ENCODE measurements at places on chromosomes 13 and 19. TPM values are rescaled to one million over a fixed set of nuclear protein-coding genes. Genes with fewer than 3 reads are reported as not detected.

- DNase-seq = no peak
Measured at GRCh38 chr19:5081443-5082161, 112.7 kb downstream of the KDM4B start.

GRCh38 chr13:102902789-102903347 is 57.0 kb downstream of the ERCC5 start:
- DNase-seq = no peak

GRCh38 chr19:28981994-28982393 is 231.0 kb downstream of the UQCRFS1 start:
- no peak for DNase-seq

GRCh38 chr13:41641961-41642360 is 184.6 kb downstream of the RGCC start:
- DNase-seq = no peak

- no peak for DNase-seq
Measured at GRCh38 chr19:920051-920864, 3.1 kb downstream of the KISS1R start.

DNA sequence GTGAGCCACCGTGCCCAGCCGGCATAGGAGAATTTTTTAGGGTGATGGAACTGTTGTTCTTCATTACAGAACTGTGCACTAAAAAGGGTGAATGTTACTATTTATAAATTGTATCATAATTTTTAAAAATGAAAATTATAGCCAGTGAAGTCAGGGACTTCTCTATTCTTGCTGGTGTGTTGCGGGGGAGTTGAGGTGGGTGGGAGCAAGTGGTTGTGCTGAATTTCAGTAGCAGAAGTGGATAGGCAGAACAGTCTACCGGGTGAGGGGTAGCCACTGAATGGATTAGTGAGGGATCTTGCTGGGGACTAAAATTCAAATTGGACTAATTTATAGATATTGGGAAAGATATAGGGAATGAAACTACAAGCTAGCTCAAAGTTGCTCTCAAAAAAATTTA is 74.0 kb downstream of the CAB39L start:
- no peak for DNase-seq

DNA sequence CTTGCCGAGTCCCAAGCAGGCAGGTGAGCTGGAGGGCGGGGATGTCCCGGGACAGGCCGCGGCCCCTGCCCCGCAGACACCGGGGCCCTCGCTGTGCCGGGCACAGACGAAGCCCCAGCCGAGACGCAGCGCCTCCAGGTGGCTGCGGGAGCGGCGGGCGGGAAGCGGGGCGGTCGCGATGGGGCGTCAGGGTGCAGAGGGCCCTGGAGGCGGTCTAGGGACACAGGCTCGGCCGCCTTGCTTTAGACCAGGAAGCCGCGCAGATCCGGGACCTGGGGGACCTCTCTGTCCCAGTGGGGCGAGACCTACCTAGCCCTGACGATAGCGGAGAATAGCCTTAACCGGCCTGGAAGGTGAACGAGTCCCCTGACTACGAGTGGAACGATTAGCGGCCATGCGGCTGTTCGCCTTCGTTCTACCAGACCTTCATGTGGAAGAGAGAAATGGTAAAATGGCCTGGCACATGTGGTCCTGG is 4.2 kb upstream of the ZNF564 start:
- no peak for DNase-seq

- no peak for DNase-seq
Measured at GRCh38 chr13:73767747-73768315, 366.4 kb downstream of the KLF12 start.

- DNase-seq = peak; percentile 71
Measured at GRCh38 chr13:24168979-24169378, 8.5 kb downstream of the SPATA13 start.

GRCh38 chr13:94115054-94115453 is 364.4 kb downstream of the DCT start:
- no peak for DNase-seq

GRCh38 chr13:34207334-34207733 is 389.4 kb downstream of the RFC3 start:
- peak; percentile 32 for DNase-seq

GRCh38 chr13:111975539-111976473 is 91.1 kb upstream of the SOX1 start:
- no peak for DNase-seq

GRCh38 chr19:27843861-27844260 is 1369.1 kb downstream of the UQCRFS1 start:
- DNase-seq = no peak

DNA sequence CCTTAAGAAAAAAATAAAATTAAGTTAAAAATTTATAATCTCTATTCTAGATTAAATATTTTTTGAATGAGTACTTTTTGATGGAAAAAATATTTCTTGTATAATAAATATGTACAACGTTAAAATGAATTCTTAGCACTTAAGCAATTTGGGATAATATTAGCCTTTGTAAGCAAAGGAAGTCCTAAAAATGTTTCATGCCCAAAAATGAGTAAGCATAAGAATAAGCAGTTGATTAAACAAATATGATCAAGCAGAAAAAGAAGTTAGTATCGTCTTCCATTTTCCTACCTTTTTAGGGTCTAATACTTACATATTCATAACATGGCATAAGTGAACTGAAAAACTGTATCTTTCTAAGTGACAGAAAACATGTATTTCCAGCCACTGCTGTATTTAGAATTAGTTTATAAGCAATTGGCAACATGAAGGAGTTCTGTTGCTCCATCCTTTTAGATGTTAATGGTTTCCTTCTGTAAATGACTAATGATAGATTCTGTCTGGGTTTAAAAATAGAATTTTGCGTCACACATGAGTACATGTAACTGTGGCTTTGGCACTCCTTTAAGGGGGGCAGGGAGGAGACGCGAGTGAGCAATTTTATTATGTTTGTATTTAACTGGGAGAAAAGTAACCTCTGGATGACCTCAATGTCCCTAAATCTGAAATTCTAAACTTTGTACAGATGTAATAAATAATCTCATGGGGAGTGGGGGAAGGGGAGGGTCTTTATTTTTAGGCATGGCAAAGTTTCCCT is 237.4 kb downstream of the RGCC start:
- peak; percentile 50 for DNase-seq

DNA sequence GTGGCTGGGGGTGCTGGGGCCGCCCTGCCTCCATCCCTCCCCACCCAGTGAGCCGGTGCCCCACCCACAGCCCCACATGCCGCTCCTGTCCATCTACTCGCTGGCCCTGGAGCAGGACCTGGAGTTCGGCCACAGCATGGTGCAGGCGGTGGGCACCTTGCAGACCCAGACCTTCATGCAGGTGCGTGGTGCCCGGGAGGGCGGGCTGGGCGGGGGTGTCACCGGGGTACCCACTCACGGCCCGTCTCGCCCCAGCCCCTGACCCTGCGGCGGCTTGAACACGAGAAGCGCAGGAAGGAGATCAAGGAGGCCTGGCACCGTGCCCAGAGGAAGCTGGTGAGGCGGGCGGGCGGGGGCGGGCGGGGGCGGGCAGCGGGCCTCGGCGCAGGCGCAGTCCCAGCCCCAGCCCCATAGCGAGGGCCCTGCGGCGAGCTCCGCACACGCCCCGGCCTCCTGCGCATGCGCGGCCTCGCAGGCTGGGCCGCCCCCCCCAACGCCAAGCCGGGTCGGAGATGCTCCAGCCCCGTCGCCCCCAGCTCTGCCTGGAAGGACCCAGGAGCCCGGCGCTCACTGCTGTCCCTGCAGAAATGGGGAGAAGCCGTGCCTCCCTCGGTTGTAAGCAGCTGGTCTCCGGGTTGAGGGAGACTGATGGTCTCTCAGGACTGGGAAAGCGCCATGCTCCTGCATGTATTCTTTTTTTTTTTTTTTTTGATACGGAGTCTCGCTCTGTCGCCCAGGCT is 7.7 kb downstream of the ARHGAP45 start:
- DNase-seq = peak; percentile 71

DNA sequence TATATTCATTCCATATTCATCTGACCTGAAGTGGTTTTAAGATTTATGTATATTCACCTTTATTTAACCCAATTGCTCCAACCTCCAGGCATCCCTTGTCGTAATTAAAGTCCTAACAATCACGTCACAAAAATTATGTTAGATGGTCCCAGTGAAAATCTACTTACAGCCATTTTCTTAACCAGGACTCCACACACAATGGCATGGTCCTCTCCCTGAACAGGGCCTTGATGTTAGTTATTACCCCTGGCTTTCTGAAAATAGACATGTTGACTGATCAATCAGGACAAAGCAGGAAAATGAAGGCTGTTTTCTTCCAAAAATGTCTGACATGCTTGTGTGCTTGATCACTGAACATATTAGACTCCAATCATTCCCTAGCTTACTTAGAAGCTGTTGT is 542.7 kb upstream of the SLITRK5 start:
- no peak for DNase-seq

GRCh38 chr13:77350811-77351210 is 23.9 kb upstream of the MYCBP2 start:
- no peak for DNase-seq

DNA sequence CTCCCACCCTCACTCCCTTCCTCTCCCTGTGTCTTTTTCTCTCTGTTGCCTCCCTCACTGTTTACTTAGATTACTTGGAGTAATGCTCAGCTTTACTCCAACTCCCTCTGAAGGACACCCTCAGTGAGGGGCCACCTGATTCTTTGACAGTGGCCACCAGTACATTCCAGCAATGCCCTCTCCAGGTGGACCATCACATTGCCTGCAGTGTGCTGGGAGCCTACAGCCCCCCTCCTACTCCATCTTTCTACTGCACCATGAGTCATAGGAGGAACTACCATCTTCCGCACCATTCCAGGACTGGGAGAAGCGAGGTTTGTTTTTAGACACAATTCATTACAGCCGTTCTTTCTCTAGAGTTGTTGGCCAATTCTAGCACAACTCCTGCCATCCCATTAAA is 96.6 kb upstream of the POSTN start:
- no peak for DNase-seq

DNA sequence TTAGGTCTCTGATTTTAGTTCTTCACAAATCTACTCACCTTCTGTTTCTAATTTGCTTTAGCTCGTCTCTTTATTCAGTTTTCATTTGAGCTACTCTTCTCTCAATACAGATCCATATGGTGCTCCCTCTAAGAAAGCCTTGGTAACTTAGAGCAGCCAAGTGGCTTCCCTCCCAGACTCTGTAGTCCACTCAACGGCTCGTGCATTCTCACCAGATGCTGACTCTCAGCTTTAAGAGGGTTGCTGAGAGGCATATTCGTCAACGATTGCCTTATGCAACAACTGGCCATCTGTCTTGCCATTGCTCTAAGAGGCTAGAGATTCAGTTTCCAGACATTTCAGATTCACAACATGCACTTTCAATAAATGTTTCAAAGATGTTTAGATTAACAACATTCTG is 785.8 kb upstream of the SLC10A2 start:
- no peak for DNase-seq

DNA sequence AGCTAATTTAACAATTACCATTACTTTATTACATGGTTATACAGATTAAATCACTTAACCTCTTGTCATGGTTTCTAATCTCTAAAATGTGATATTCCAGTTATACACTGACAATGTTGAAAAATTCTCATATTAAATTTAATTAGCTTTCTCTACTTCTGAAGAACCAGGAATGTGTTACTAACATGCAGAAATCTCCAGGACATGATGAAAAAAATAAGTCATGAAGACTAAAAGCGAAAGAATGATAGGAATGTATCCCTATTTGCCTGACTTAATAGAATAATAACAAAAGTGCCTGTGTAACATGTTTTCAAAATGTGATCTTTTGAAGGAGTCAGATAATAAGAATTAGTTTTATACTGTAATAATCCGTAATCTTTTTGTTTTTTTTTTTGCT is 2823.7 kb upstream of the PCDH20 start:
- no peak for DNase-seq

GRCh38 chr13:64551755-64552154 is 2678.4 kb downstream of the PCDH9 start:
- DNase-seq = no peak

DNA sequence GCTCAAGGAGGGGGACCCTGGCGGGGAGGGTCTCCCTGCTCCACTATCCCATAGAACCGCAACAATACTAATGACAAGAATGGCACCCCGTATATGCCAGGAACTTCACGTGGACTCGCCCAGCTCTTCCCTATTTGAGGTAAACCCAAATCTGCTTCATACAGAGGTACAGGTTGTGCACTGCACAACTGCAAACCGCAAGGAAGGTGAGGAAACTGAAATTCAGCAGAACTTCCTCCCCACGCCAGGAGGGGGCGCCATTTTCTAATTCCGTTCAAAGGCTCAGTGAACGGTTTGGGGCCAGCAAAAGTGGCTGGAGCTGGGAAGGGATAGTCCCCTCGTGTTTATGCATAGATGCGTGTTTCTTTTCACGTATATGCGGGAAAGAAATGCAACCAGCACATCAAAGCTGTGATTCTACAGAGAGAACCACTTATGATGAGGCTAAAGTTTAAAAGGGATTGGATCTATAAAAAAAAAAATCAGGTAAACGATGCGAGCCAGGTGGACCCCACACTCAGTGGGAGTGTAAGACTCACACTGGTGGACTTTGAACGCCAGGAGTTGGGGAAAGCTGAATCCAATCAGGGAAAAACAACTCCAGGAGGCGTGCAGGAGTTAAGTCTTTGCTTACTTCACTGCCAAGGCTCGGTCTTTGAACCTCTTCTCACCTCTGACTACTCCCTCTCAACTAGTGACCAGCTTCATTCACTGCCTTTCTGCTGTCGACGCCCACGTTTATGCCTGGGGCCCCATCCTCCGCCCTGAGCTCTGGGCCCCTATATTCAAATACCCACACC is 20.3 kb downstream of the C19orf81 start:
- DNase-seq = peak; percentile 27

- DNase-seq = no peak
Measured at GRCh38 chr19:30256496-30256850, 115.7 kb upstream of the ZNF536 start.

GRCh38 chr13:71054358-71054757 is 812.6 kb downstream of the DACH1 start:
- no peak for DNase-seq

DNA sequence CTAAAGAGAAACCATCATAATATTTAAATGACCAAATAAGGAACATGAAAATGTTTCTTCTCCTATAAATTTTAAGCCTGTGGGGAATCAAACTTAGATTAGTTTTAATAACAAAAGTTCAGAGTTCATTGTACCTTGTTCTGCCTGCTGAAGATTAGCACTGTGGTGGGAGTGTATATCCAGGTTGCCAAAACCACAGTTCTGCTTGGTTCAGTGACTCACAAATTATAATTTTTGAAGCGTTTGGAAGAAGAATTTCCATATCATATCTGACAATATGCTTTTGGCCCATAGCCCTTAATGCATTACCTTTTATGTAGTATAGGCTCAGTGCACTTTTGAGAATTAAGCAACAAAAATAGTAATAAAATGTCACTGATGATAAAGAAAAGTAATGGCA is 545.2 kb downstream of the GPC6 start:
- no peak for DNase-seq

The ZNF100 gene
- total RNA-seq = 4.3 TPM

The SYCN gene
- 2,614 TPM for total RNA-seq

The SELENOV gene
- total RNA-seq = not detected

The LILRA2 gene
- total RNA-seq = 1.6 TPM

The CCDC70 gene
- total RNA-seq = not detected

The OR10H1 gene
- not detected for total RNA-seq

The PSG7 gene
- not detected for total RNA-seq

The EVI5L gene
- total RNA-seq = 12.9 TPM

The POSTN gene
- 6.9 TPM for total RNA-seq

The PRSS57 gene
- not detected for total RNA-seq

The LYPD3 gene
- 0.26 TPM for total RNA-seq

The PCDH20 gene
- total RNA-seq = 1.3 TPM

The C13orf42 gene
- not detected for total RNA-seq

The PROZ gene
- total RNA-seq = not detected

The LSR gene
- total RNA-seq = 67.5 TPM

The TYROBP gene
- 19.2 TPM for total RNA-seq

The CEACAM7 gene
- total RNA-seq = 0.99 TPM

The SIGLECL1 gene
- not detected for total RNA-seq

The DCLK1 gene
- 8.6 TPM for total RNA-seq

Measured in body of pancreas (tissue), 4 donors.